Natural killer cell (primary cell): ENCODE measurements at places on chromosomes 16 and 17. TPM values are rescaled to one million over a fixed set of nuclear protein-coding genes. Genes with fewer than 3 reads are reported as not detected.
A peak's percentile ranks its signal among the peaks of the same experiment; 100 is the strongest.

GRCh38 chr17:79331492-79331891 lies 256.9 kb downstream of the ENGASE start:
- DNase-seq = no peak

PRAC1 gene
- total RNA-seq = not detected

ARHGAP27 gene
- total RNA-seq = 141 TPM

DNA sequence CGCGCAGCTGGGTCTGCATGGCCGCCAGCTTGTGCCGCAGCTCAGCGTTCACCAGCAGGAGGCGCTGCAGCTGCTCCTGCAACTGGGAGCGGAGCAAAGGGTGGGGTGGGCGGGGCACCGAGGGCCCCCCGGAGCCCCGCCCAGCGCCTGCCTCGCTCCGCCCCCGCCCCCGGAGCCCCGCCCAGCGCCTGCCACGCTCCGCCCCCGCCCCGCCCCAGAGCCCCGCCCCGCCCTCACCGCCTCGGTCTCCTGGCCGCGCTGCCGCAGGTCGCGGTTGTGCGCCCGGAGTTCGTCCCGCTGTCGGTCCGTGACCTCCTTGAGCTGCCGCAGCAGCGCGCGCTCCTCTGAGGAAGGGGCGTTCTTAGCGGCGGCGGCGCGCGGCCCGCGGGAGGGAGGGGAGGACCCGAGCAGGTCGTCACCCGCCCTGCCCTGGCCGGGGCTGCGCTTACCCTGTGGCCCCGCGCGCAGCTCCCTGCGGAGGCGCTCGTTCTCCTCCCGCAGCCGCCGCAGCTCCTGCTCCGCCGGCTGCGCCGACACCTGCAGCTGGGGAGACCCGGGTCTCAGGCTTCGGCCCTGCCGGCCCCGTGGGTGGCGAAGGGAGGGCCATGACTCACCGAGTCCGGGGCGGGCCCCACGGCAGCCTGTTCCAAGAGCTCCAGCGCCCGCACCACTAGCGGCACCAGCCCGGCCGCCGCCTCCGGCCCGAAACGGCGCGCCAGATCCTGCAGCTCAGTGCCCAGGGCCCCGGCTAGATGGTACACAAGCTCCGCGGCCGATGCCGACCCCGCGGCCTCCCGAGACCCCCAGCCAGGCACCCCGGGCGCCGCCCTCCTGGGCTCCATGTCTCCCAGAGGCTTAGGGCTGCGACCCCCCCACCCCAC lies 463 bp downstream of the RILP start:
- peak; percentile 94 for DNase-seq

- no peak for DNase-seq
Observed at GRCh38 chr17:55117164-55117563, 147.6 kb upstream of the HLF start.

DNA sequence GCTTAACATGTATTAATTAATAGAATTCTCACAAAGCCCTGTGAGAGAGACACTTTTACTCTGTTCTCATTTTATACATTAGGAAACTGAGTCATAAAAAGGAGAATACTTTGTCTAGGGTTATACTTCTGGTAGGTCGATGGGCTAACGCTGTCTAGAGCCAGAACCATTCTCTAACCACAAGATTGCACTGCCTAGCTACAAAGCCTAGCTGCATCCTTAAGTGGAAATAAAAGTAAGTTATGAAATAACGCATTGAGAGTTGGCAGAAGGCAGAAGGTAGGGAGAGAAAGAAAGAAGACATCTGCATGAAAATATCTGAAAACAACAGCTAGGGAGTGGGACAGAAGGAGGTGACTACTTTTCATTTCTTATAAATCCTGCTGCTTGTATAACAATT lies 33.2 kb downstream of the IRX6 start:
- no peak for DNase-seq

DNA sequence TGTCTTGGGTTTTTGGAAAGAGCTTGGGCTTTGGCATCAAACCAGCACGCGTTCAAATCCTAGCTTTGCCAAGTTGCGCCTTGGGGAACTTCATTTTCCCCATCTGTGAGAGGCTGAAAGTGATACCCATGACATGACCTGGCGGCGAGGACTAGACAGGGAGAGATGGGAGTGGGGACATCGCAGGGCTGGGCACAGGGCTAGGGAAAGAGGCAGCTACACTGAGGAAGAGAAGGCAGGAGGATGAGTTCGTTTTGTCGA lies 202.9 kb downstream of the IRF8 start:
- no peak for DNase-seq

- DNase-seq = no peak
Observed at GRCh38 chr17:75835654-75835987, 8.6 kb downstream of the UNC13D start.

DNA sequence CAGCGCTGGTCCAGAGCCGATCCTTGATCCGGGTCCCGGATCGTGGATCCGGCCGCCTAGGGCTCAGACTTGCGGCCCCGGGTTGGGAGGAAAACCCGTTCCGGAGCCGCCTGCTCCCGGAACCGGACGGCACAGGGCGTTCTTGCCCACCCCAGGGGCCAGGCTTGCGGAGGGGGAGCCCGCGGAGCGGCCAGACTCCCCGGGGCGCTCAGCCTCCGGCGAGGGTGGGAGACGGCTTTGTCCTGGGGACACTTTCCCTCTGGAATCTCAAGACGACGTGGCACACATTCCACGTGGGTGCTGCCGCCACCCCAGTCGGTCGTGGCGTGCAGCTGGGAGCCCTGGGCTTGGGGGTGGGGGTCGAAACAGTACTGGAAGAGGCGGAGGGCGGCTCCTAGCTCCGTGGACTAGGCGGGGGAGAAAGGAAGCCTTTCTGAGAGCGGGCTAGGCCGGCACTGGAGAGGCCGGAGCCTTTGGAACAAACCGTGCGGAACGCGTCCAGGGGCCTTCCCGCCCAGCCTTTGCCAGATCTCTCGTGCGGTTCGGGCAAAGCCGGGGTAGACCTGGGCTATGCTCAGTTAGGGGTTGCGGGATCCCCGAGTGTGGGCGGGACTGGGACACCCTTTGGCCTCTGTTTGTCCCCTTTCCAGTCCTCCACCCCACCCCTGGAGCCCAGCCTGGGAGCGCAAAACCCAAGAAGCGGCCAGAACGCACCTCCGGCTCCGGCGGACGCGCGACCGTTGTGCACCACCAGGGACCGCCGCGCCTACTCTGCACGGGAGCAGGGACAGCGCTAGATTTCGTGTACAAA lies 26.5 kb downstream of the SREBF1 start:
- no peak for DNase-seq

DNA sequence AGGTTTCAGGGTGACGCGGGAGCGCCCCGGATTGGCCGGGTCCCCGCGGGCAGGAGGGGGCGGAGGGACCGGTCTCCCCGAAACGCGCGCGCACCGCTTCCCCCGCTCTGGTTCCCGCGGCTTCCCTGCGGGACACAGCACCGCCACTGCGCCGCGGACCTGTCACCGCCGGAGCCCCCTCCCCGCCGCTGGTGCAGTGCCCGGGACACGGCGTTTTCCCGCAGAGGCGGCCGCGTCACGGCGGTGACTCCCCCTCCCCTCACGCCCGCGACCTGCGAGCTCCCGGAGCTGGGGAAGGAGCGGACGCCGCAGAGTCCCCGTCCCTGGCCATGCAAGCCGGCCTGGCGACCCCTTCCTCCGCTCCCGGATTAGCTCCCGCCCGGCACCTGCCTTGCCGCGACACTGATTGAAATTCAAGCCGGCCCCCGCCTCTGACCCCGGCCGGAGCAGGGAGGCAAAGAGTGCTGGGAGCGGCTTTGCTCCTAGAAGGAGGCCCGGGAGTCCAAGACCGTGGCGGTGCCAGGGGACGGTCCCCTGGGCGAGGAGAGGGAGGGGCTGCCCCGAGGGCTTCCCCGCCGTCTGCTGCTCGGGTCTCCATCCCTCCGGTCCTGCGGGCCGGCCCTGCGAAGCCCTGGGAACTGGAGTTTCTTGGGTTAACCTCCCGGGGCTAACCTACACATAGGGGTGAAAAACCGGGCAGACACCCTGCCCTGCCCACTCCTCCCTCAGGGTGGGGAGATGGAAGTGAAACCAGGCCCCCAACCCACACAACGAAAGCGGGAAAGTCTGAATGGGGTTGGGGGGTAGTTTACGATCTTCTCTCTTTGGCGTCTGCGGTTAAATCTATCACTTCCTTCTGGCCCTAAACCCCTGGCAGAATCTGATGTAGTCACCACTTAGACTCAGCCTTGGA lies 1.0 kb downstream of the RHBDL3 start:
- peak; percentile 38 for DNase-seq

GRCh38 chr16:81693041-81693743 lies 85.9 kb upstream of the PLCG2 start:
- no peak for DNase-seq

TBC1D3C gene
- total RNA-seq = 1.2 TPM

DNA sequence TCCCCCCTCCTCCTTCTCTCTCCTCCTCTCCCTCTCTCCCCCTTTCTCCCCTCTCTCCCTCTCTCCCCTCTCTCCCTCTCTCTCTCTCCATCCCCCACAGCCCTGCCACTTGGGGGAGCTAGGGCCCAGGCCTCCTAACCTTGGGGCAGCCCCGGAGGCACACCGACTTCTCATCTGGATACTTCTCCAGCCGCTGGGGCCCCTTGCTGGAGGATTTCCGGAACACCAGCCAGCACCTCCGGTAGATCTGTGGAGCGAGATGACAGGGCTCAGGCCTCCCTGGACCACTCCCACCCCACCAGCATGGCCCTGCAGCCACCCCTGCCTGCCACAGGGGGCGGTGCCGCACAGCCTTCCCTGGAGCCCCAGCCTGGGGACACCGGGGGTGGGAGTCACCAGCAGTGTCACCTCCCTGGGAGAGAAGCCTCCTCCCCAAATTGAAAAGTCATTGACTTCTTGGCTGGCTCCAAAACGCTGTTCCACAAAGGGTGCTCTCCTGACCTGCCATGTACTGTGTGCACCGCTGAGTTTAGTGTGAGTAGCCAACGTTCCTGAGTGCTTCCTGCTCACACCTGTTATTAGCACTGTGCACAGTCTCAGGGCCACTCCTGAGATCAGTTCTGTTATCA lies 10.5 kb downstream of the DOK4 start:
- DNase-seq = peak; percentile 84

ASPA gene
- not detected for total RNA-seq

GRCh38 chr17:13135506-13135905 lies 117.7 kb upstream of the ELAC2 start:
- no peak for DNase-seq

WSCD1 gene
- 2.1 TPM for total RNA-seq

TEKT5 gene
- not detected for total RNA-seq

DNA sequence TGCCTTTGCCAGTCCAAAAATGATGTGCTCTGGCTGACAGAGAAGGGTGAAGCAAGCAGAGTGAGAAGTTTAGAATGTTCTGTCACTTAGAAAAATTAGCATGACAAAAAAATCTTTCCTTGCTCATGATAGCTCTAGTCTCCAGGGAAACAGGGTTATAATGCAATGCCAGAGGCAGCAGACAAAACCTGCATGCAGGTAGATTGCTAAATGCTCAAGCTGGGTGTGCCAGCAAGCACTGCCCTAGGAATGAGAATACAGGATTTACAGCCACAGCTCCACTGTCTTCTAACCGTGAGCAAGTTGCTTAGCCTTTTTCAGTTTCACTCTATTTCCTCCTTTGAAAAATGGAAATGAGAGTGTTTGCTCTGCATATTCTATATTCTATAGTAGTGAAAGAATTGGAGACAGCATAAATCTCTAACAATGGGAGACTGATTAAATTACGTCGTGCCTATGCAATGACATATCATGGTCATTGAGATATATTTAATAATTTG lies 516.6 kb upstream of the C16orf82 start:
- DNase-seq = no peak

GRCh38 chr17:17728550-17729251 lies 47.4 kb downstream of the RAI1 start:
- no peak for DNase-seq

KRTAP4-6 gene
- total RNA-seq = not detected

- no peak for DNase-seq
Observed at GRCh38 chr16:75947626-75948239, 221.4 kb upstream of the CPHXL start.

- DNase-seq = no peak
Observed at GRCh38 chr16:73011926-73012325, 36.0 kb downstream of the ZFHX3 start.

DNA sequence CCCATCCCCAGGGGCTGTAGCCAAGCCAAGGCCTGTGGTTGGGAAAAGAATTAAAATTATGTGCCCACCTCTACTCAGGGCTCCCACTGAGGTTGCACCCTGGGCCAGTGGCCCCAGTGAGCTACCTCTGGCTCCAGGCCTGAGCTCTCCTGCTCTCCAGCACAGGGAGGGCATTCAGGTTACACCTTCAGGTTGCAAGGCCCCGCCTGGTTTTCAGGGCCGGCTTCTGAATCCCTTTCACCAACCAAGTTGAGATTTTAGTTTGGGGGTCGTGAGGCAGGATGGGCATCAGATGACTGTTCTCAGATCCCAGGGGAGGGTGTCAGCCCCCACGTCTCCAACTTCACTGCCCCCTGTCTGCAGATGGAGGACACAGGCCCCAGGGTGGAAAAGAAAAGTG lies 8.0 kb upstream of the KATNB1 start:
- DNase-seq = no peak

- no peak for DNase-seq
Observed at GRCh38 chr16:28875134-28876018, 2.9 kb upstream of the ATP2A1 start.

DNA sequence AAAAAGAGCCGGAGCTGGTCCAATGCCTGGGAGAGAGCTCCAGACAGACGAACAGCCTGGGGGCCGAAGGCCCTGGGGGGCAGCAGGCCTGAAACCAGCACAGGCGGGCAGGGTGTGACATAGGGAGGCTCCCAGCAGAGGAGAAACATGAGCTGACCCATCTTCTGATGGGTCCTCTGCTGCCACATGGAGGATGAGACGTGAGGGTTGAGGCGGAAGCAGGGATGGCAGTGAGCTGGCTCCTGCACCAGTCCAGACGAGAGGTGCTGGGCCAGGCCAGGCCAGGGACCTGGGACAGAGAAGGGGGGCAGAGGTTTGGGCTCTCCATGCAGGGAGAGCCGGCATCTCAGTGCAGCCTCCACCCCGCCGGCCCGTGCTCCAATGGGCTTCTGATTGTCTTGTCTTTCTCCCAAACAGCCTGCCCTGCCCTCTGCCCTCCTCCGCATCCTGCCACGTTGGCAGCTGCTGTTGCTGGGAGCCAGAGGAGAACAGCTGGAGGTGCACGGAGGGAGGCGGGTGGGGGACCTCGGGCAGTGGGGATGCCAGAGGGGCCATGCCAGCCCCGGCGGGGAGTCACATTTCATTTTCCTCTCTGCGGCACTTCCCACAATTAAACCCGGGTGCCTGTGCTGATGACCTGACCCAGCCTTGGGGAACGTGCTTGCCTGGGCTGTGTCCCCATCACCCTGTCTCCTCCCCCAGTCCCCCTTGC lies 139.1 kb upstream of the GSE1 start:
- DNase-seq = no peak

GRCh38 chr17:50686494-50687199 lies 21.1 kb downstream of the ANKRD40 start:
- no peak for DNase-seq

LGALS9 gene
- total RNA-seq = 102 TPM
